CD14-positive monocyte (primary cell): ENCODE measurements at places on chromosomes 12 and 14.

DNA sequence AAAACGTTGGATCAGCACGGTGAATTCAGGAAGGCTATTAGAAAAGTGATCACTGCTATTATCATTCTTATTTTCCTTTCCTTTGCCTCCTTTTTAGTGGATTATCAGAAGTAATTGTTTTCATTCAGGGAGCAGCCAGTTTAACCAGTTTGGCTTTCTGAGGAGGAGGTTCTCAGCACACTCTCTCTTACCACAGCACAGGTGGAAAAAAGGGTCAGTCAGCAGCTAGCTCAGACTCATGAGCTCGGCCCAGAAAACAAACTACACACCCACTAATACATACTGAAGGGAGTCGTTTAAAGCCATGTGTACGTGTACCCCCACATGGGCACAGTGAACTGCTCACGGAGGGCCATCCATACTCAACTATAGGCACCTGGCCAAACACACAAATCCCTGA is 23.2 kb upstream of the MAGOHB start:
- DNase-seq = no peak

DNA sequence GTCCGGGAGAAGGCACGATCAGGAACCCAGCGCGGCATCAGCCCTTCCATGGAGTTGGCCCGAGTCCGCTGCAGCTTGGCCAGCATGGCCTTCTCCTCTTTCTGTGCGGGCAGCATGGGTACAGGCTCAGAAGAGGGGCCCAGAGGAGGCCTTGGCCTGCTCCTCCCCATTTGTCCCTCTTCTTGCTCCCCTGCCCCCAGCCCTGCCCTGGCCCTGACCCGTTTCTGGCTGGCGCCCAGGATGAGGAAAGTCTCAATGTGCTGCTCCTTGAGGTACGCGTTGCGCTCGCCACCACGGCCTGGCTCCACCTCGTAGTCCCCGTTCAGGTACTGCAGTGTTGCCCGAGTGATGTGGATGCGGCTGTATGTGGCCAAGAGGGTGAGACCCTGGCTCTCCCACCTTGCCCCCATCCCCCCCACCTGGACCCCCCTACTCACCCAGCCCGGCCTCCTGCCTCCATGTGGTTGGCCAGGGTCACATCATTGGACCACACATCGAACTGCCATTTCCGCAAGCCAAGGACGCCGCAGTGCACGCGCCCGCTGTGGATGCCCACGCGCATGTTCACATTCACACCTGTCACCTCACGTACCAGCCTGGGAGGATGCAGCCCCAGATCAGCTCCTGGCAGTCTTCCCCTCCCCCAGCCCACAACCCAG is 12.8 kb downstream of the ADCY6 start:
- DNase-seq = no peak

GRCh38 chr12:76530516-76530915 is 29.1 kb downstream of the OSBPL8 start:
- DNase-seq = no peak

- no peak for DNase-seq
Measured at GRCh38 chr12:102374190-102374589, 106.2 kb downstream of the IGF1 start.

GRCh38 chr12:1197264-1198018 is 206.4 kb downstream of the ERC1 start:
- no peak for DNase-seq

DNA sequence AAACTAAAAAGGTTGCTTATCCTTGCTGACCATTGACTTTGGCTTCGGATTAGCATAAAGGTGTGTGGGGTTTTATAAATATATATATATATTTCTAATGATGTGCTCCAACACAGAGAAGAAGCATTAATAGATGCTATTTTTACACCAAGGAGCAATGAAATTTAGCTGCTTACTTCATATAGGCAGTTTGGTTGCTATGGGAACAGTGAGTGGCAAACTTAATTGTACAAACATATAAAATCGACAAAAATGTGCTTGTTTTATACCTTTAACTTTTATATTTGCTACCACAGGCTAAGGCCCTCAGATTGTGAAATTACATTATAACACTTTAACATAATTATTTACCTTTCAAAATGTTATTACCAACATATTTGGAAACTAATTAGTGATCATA is 303.4 kb downstream of the SEC23A start:
- DNase-seq = no peak
